T-cell (primary cell): ENCODE measurements at places on chromosomes 2 and 18. TPM values are rescaled to one million over a fixed set of nuclear protein-coding genes. Genes with fewer than 3 reads are reported as not detected.

GRCh38 chr18:67514465-67514864 is 2.1 kb downstream of the DSEL start:
- H3K27ac ChIP-seq, result no peak overlapping the region
- H3K27me3 ChIP-seq, result no peaks in the 10 kb centered on the region
- no peaks in the 10 kb centered on the region for H3K36me3 ChIP-seq

DNA sequence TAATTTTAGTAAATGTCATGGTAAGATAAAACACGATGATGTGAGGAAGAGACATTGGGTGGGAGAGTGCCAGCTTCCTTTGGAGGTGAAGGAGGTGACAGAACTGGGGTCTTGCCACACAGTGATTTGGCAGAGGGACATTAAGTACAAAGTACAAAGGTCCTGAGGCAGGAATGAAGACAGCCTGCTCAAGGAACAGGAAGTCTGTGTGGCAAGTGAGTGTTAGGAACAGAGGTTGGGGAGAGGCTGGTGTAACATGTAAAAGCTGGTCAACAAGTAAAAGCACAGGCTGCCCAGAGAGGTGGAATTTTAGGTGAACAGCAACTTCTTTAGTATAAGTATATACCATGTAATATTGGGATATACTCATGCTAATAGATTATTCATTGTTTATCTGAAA is 73.1 kb downstream of the INPP5D start:
- peaks cover 76% of the 10 kb centered on the region for H3K36me3 ChIP-seq
- no peak for DNase-seq
- no peaks in the 10 kb centered on the region for H3K27me3 ChIP-seq
- no peak overlapping the region for H3K27ac ChIP-seq
- no peaks in the 10 kb centered on the region for H3K4me1 ChIP-seq

GRCh38 chr2:162035981-162036380 is 38.0 kb downstream of the DPP4 start:
- no peak overlapping the region for H3K27ac ChIP-seq
- H3K4me3 ChIP-seq, result no peak overlapping the region
- no peaks in the 10 kb centered on the region for H3K27me3 ChIP-seq
- peaks cover 24% of the 10 kb centered on the region for H3K36me3 ChIP-seq
- H3K4me1 ChIP-seq, result no peaks in the 10 kb centered on the region

DNA sequence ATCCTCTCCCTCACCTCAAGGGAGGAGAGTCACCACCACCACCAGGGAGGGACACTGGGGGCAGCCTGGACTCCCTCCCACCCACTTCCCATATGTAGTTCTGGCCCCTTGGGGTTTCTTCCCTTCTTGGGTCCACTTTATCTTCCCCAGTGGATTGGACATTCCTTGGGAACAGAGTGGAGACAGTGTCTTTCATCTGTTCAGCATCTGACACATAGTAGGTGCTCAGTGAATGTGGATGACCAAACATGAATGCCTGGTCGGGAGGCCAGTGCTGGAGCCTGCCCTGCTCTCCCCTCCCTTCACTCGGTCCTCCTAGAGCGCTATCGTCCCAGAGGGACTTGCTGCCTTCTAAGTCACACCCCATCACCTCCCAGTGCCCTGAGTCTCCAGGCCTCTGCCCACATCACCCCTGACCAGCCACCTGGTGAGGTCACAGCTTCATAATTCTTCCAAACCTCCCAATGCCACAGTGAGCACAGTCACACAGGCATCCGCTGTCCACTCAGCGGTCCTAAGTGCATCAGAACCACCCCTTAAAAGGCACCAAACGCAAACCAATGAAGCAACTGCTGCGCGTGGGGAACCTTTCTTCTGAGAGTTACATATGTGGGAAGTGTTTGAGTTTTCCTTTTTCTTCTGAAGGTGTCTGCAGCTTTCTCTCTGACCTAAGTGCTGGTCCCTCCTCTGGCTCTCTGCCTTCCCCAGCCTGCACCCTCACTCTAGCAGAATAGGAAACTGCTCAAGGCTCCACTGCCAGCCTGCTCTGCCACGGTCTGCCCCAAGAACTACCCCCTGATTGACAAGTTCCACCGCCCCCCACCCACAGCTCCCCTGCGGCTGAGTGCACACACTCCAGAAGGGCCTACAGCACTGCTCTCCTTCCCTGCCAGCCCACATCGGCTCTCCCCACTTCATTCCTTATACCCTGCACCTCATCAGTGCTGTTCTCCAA is 7.2 kb upstream of the SFXN5 start:
- no peak for DNase-seq
- H3K4me1 ChIP-seq, result no peaks in the 10 kb centered on the region
- no peaks in the 10 kb centered on the region for H3K27me3 ChIP-seq
- H3K27ac ChIP-seq, result no peak overlapping the region
- H3K4me3 ChIP-seq, result no peak overlapping the region

DNA sequence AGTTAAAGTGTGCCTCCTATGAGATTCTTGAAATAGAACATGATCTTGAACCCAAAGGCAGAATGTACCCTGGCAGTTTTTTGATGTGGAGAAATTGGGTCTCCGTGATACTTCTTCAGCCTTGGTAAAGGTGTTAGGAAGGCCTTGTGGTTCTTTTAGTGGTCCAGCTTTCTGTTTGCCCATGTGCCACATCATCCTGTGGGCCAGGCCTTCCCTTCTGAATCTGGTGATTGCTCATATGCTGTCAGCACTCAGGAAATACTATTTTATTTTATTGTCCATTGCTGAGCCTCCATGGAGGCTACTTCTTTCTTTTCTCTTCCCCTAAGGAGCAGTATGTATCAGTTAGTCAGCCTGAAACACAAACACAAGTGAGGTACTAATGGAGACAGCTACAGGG is 52.9 kb downstream of the CCDC141 start:
- no peak overlapping the region for H3K27ac ChIP-seq
- no peak for DNase-seq
- peaks cover 3% of the 10 kb centered on the region for H3K4me1 ChIP-seq
- H3K27me3 ChIP-seq, result no peaks in the 10 kb centered on the region
- H3K4me3 ChIP-seq, result no peak overlapping the region
- H3K36me3 ChIP-seq, result no peaks in the 10 kb centered on the region

DNA sequence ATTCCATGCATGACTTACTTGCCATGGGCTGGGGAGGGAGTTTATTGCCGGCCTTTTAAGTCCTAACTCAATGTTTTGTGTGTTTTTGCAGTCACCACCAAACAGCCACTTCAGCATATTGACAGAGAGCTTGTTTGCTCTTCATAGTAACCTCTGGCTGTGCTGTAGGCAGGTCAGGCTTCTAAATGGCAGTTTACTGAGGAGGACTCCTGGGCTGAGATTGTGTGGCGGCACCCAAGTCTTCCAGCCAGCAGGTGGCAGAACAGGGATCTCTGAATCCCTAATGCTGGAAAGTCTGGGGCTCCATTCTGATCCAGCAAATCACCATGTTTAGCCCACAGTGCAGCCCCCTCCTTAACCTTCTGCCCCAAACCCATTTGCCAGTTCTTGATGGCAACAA is 121.2 kb downstream of the CAPN13 start:
- no peak for DNase-seq
- no peak overlapping the region for H3K27ac ChIP-seq
- H3K4me1 ChIP-seq, result no peaks in the 10 kb centered on the region
- no peaks in the 10 kb centered on the region for H3K27me3 ChIP-seq

DNA sequence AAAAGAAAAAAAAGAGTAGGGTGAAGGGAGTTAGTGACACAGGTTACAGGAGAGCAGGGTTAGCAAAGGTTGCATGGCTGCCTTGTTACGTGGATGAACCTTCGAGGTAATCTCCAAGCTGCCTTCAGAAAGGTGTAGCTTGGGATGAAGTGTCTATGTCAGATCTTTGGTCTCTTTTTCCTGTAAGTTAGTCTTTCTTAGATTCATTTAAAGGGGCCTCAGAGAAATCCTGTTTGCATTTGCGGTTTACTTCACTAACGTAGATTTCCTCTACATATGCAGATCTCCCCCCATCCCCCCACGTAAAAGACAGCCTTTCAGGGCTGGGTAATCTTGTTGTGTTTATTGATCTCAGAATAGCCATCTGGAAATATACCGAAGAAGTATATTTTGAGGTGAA is 83.7 kb downstream of the MTA3 start:
- no peak overlapping the region for H3K4me3 ChIP-seq
- H3K36me3 ChIP-seq, result no peaks in the 10 kb centered on the region

- peaks cover 14% of the 10 kb centered on the region for H3K27me3 ChIP-seq
- no peak within 1 kb of the TSS for H3K27ac ChIP-seq
- H3K4me1 ChIP-seq, result no peaks in the 10 kb centered on the region
- DNase-seq, result no peak
- no peak within 1 kb of the TSS for H3K4me3 ChIP-seq
Observed at GRCh38 chr18:27185025-27185763, at the start of gene CHST9. Gene CHST9, minus strand, starts transcription at chr18:27185308. Its CDS starts 42,499 bp downstream, at chr18:27142809.

GRCh38 chr2:100817388-100817985 is 2.5 kb upstream of the NPAS2 start:
- DNase-seq, result no peak
- peaks cover 24% of the 10 kb centered on the region for H3K27me3 ChIP-seq
- peaks cover 24% of the 10 kb centered on the region for H3K4me1 ChIP-seq
- no peak overlapping the region for H3K4me3 ChIP-seq

DNA sequence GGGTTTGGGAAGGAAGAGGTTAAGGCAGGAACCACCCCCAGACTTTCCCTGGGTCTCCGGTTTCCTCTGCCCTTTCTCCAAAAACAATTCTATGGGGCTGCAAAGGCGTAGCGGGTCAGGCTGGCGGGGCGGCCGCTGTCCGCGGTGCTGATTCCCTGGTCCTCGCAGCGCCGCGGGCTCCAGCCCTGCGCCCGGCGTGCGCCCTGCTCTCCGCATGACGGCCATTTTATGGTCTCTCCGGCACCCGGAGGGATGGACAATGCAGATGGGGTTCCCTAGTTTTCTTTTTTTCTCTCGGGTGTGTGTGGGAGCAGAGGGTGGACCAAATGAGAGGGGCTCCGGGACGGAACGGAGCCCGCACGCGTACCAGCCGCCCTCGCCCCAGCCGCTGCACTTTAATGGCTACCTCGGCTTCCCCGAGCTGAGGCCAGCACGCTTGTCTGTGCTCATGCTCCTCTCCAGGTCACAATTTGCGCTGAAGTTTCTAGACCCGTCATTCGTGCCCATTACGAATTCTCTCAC is 1.6 kb downstream of the ST8SIA3 start:
- no peaks in the 10 kb centered on the region for H3K36me3 ChIP-seq
- H3K27me3 ChIP-seq, result peaks cover 27% of the 10 kb centered on the region
- DNase-seq, result no peak
- no peak overlapping the region for H3K27ac ChIP-seq
- no peak overlapping the region for H3K4me3 ChIP-seq

GRCh38 chr2:201353116-201353515 is 4.0 kb downstream of the FLACC1 start:
- no peak overlapping the region for H3K27ac ChIP-seq
- H3K27me3 ChIP-seq, result no peaks in the 10 kb centered on the region
- no peaks in the 10 kb centered on the region for H3K4me1 ChIP-seq
- no peak for DNase-seq
- H3K4me3 ChIP-seq, result no peak overlapping the region

DNA sequence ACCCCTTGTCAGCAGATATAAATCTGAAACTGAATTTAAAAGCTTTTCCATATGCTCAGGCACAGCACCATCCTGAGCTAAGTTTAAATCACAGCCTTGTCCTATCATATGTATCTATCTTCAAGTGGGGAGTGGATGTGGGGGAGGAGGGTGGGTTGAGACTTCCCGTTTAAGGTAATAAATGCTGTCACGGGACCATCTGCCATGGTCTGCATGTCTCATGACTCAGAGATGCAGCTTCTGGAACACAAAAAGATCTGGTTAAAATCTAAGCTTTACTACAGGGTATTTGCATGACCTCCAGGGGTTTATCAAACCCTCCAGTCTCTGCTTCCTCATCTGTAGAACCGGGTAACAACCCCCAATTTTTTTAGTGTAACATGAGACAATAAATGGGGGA is 377.7 kb upstream of the ST6GAL2 start:
- H3K27me3 ChIP-seq, result no peaks in the 10 kb centered on the region
- H3K36me3 ChIP-seq, result no peaks in the 10 kb centered on the region

GRCh38 chr2:101112772-101113157 is 38.4 kb downstream of the TBC1D8 start:
- no peak overlapping the region for H3K27ac ChIP-seq
- peaks cover 10% of the 10 kb centered on the region for H3K4me1 ChIP-seq
- H3K36me3 ChIP-seq, result no peaks in the 10 kb centered on the region
- DNase-seq, result no peak
- no peaks in the 10 kb centered on the region for H3K27me3 ChIP-seq
- H3K4me3 ChIP-seq, result no peak overlapping the region

DNA sequence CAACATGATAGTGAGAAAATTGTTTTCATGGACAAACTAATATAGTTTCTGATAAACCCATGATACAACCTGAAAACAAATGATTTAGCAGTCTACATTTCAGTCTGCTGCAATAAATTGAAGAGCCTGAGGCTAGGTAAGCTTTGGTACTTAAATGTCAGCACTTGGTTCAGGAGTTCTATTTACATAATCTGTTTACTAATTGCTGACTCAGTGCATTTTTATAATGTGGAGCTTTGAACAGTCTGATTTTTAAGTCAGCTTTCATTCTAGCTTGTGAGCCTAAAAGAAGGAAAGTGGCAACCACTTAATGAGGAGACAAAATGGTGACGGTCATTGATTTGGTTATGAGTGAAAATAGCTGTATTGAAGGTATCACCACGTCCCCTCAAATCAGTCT is 488.6 kb downstream of the CPS1 start:
- H3K27ac ChIP-seq, result no peak overlapping the region
- DNase-seq, result no peak
- no peaks in the 10 kb centered on the region for H3K27me3 ChIP-seq
- H3K4me3 ChIP-seq, result no peak overlapping the region

DNA sequence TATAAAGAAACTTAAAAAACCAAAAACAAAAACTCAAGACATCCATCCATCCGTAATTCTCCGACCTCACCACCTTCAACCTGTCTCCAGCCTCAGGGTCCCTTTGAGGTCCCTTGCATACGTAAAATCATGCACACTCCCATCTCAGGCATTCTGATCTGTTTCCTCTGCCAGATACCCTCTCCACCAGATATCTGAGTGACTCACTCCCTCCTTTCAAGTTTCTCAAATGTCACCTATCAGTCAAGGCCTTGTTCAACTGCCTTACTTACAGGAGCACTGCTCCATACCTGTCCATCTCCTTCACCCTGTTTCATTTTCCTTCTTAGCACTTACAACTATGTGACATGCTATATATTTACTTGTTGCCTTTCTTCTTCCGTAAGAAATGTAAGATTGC is 369.3 kb downstream of the NBAS start:
- no peak overlapping the region for H3K4me3 ChIP-seq
- peaks cover 10% of the 10 kb centered on the region for H3K36me3 ChIP-seq
- H3K27ac ChIP-seq, result no peak overlapping the region
- H3K27me3 ChIP-seq, result no peaks in the 10 kb centered on the region
- DNase-seq, result no peak

CLEC4F gene
- not detected for total RNA-seq

AOX1 gene
- not detected for total RNA-seq

UGGT1 gene
- total RNA-seq, result 48.4 TPM

AQP12B gene
- not detected for total RNA-seq

SAG gene
- not detected for total RNA-seq

PREPL gene
- total RNA-seq, result 33.3 TPM

UCN gene
- 6.6 TPM for total RNA-seq
